Neuronal stem cell (in vitro differentiated cells): ENCODE measurements at places on chromosomes 2 and 18.

GRCh38 chr18:59576541-59577385, 120.5 kb downstream of the CCBE1 start:
- DNase-seq: no peak

- DNase-seq: no peak
These were observed 2173.5 kb upstream of the PIK3C3 start for GRCh38 chr18:39781565-39781964.

GRCh38 chr2:27888790-27889189, 1.4 kb downstream of the RBKS start:
- no peak for DNase-seq

DNA sequence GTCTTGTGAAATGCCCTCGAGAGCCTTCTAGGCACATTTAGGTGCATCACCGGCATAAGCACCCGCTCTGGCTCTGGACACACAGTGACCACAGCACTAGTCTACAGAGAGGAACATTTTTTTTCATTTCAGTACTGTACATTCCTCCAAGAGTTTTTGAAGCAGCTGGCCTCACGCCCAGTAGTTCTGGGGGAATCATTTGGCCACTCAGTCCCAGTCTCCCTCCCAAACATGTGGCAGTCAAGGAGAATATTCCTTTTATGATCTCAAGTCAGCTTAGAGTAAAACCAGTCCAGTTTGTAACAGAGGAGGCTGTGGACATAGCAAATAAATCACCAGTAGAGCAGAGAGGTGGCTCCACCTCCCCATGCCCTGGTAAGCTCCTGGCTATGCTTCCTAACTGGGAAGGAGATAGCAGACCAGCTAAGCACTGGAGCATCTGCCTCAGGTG, 48.1 kb downstream of the KCNE4 start:
- no peak for DNase-seq

DNA sequence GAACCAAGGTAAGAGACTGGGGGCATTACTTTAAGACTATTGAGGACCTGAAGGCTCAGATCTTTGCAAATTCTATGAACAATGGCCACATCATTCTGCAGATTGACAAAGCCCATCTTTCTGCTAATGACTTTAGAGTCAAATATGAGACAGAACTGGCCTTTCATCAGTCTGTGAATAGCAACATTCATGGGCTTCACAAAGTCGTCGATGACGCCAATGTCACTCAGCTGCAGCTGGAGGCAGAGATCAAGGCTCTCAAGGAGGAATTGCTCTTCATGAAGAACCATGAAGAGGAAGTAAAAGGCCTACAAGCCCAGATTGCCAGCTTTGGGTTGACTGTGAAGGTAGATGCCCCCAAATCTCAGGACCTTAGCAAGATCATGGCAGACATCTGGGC, 43.8 kb upstream of the SLC4A10 start:
- DNase-seq: no peak

DNA sequence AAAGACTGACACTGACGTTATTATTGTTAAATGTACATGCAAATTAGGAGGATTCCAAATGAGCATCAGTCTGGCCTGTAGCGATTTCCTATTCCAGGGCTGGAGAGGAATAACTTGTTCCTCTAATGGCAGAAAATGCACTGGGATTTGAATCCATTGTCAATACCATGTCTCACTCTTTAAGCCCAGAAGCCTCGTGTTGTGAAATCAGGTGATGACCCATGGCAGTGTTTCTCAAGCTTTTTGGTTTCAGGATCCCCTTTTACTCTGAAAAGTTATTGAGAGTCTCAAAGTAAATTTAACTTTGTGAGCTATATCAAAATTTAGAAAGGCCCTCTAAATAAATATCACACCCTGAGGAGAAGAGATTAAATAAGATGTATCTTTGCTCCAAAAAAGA, 279.2 kb downstream of the GALR1 start:
- no peak for DNase-seq

DNA sequence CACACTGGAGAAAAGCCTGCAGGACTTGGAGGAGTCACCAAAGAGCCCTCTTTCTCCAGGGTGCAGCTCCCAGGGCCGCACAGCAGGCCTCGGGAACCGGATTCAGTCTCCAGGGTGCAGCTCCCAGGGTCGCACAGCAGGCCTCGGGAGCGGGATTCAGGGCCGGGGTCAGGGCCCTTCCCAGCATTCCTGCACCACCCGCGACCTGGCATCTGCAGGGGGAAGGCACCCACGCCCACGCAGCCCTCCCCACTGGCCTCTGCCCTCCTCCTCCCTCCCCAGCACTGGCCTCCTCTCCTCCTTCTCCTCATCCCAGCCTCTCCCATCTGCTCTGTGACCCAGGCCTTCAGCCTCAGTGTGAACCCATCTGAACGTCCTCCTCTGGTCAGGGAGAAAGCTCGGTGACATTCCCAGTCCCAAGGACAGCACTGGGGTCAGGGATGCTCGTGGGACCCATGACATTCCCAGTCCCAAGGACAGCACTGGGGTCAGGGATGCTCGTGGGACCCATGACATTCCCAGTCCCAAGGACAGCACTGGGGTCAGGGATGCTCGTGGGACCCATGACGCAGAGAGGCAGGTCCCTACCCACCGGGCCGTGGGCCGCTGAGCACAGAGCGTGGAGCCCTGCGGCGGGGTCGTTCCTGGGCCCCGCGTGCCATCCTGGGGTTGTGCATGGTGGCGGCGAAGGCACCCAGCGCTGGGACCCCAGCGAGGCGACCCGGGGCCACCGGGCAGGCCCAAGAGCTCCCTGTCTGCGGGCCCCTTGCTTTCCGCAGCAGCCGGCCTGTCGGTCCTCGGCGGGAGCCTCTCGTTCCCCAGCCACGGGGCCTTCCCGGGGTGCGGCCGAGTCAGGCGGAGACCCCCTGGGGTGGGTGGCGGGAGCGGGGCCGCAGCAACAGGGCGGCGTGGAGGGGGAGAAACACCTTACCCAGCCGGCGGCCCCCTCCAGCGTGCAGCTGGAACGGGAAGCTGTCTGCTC, 550.2 kb upstream of the SALL3 start:
- no peak for DNase-seq

- no peak for DNase-seq
These were observed 7.7 kb downstream of the GBX2 start for GRCh38 chr2:236160366-236161081.

GRCh38 chr2:79235135-79235534, 75.6 kb upstream of the REG3A start:
- DNase-seq: no peak

GRCh38 chr2:224584111-224584784, 915 bp downstream of the CUL3 start:
- DNase-seq: peak; percentile 17

DNA sequence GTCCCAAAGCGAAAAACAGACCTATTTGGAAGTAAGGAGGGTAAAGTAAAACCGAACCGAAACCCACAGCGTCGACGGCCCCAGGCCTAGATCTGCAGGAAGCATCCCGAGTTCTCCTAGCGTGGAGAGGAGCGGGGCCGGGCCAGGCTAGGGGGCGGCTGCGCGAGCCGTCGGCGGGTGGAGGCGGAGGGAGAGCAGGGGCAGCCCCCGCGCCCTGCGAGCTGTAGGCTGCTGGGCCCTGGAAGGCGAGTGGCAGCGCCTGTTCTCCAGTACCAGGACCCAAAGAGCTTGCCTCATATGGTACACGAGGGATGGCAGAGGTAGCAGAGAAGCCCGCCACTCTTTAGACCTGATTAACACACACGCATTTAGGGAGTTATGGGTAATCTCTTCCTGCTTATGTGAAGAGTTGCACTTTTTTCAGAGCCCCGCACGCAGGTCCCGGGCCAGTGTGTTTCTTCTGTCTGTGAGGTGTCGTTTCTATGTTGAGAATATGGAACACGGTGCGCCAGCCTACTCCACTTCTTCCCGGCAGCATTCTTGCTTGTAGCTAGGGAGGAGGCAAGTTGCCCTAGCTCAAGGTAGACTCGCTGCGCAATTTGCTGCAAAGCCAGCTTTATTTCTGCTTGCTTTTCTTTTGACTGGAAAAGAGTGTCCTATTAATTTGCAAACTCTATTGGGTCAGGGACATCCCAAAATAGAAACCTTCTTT, 71.1 kb downstream of the ARHGEF33 start:
- no peak for DNase-seq

GRCh38 chr2:120177001-120177621, 46.1 kb downstream of the TMEM185B start:
- DNase-seq: no peak

DNA sequence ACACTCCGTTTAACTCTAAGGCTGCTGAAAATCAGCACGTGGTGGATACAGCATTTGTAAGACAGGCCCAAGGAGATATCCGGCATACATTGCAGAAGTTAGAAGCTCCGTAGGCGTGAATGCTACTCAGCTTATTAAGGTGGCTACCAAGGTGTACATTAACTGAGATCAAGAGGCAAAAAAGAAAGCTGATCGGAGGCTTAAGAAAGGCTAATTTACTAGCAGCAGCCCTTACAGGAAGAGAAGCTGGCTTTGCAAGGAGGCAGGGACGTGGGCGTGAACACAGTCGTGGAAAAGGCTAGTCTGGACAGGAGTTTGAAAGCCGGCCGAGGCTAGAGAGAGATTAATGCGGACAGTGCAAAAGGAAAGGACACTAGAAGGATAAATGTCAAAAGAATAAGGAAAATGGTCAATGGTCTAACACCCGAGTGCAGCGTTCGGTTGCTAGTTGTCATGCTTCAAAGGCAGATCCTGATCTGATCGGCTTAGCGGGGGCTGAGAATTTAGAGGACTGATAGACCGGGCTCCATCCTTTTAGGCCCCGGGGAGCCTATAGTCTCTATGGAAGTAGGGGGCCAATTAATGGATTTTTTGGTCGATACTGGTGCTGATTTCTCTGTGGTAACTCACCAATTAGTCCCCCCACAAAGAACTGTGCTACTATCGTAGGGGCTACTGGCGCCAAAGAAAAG, 45.6 kb upstream of the SELENOI start:
- peak; percentile 27 for DNase-seq

DNA sequence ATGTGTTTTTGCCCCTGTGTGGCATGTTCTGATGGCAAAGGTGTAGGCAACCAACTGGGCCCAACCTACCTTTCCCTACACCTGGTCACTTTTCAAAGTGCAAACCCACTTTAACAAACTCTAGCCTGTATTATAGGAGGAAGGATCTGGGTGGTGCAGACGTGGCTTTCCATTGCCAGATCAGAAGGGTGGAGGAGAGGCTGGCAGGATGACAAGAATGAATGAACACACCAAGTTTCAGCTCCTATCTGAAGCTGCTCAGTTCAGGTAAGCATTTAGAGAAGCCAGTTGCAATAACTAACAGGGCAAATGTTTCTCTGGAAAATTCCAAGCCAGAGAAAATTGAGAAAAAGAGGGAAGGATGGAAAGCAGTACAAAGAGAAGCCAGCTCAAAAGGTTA, 707 bp upstream of the SERPINB7 start:
- no peak for DNase-seq

- no peak for DNase-seq
These were observed 99.4 kb upstream of the RASGRP3 start for GRCh38 chr2:33377048-33377447.

GRCh38 chr2:233112776-233113452, 52.8 kb downstream of the INPP5D start:
- no peak for DNase-seq

GRCh38 chr2:28322456-28322855, 70.2 kb upstream of the FOSL2 start:
- no peak for DNase-seq

- DNase-seq: no peak
These were observed 12.9 kb downstream of the IL36B start for GRCh38 chr2:113039719-113040118.

- DNase-seq: no peak
These were observed 236.5 kb downstream of the HAUS1 start for GRCh38 chr18:46340716-46341115.

DNA sequence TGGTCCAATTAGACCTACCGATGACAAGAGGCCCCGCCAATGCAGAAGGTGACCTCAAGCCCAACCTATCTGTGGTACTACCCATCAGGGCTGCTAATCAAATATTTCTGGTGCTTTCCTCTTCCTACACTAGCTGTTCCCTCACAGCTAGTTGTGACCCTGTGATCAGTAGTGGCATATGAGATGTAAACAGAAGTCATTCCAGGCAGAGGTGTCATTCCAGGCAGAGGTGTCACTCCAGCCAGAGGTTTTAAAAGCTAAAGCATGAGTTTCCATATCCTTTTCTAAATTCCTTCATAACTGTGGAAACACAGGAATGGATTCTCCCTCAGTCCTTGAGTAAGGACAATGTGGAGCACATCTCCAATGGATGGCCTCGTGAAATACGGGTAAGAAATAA, 110.9 kb upstream of the DNAJC10 start:
- DNase-seq: no peak

- no peak for DNase-seq
These were observed 9.4 kb upstream of the PRLH start for GRCh38 chr2:237556773-237557632.

- no peak for DNase-seq
These were observed 992.2 kb upstream of the PIK3C3 start for GRCh38 chr18:40962784-40963183.

DNA sequence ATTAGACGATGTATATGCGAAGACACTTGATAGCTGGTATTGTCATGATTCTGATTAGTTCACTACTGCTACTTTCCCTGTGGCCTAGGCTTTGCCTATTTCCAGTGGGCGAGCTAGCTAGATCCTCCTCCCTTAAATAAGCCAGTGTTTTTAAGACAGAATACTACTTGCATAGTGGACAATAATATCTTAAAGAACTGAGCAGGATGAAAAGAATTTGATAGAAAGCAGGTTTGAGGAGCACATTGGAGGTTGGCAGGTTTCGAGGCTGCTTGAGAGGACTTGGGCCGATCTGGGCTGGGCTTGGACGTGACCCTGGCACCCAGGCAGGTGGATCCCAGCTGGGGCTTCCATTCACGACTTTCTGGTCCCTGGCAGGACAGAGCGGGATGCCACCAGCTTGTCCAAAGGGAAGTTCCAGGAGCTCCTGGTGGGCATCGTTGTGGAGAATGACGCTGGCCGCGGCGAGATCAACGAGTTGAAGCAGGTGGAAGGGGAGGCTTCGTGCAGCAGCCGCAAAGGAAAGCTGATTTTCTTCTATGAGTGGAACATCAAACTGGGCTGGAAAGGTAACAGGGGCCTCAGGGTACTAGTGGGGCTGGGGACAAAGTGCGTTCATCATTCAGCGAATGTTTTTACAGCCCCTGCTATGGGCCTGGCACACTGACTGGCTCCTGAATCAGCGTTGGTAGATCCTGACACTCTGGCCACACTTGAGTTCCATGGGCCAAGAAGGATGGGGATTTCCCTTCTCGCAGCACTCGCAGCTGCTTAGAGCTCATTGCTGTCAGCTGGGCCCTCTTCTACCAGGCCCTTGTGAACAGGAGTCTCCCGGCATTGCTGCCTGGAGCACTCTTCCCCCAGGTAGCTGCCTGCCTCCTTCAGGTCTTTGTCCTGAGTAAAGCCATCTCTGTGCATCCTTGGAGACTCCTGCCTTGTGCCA, 16.9 kb downstream of the C2orf74 start:
- DNase-seq: no peak

GRCh38 chr18:58847383-58848071, 17.1 kb upstream of the ZNF532 start:
- DNase-seq: peak; percentile 71

- no peak for DNase-seq
These were observed 29.7 kb downstream of the SIX2 start for GRCh38 chr2:44979581-44979980.

DNA sequence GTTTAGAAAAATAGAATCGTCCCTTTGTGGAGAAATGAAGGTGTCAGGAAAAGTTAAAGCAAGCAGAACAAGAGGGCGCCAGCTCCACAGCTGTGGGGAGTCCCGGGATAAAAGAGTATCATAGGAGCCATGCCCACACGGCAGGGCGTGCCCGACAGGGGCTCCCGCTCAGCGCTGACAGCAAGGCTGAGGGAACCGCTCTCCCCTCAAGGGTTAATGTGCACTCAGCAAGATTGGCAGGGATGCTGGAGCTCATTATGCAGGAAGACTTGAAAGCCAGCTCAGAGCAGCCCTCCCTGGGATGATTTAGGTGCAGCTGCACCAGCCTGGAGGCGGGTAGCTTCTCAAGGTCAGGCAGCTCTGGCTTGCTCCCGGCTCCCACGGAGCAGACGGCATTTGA, 500.2 kb downstream of the EIPR1 start:
- no peak for DNase-seq
